ENCODE measurements at places on chromosomes 11 and 22.

GRCh38 chr11:13140873-13141655 is 131.9 kb downstream of the RASSF10 start:
- no peak for DNase-seq

GRCh38 chr11:67313125-67313890 is 10.0 kb downstream of the SSH3 start:
- no peak for DNase-seq

- DNase-seq, result no peak
These were observed 12.1 kb downstream of the CCDC81 start for GRCh38 chr11:86386746-86387145.

DNA sequence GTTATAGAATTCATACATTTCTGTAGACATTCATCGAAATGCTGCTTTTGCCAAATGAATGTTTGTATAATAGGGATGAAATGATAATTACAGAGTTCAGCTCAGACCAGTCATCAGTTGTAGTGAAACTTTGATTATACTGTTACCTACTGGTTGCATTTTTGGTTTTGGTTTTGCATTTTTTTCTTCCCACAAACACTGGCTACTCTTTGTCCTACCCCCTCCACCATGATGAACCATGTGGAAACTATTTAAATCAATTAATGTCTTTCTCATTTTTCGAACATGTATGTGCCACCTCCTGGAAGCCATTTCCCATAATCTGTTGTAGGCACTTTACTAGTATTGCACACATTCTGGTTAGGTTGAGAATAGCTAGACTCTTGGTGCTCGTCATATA is 75.3 kb upstream of the MTNR1B start:
- DNase-seq, result no peak

- peak; percentile 13 for DNase-seq
These were observed 38.7 kb downstream of the EIF3F start for GRCh38 chr11:8025816-8026215.

- DNase-seq, result no peak
These were observed 585.3 kb downstream of the INSC start for GRCh38 chr11:15699978-15700377.

DNA sequence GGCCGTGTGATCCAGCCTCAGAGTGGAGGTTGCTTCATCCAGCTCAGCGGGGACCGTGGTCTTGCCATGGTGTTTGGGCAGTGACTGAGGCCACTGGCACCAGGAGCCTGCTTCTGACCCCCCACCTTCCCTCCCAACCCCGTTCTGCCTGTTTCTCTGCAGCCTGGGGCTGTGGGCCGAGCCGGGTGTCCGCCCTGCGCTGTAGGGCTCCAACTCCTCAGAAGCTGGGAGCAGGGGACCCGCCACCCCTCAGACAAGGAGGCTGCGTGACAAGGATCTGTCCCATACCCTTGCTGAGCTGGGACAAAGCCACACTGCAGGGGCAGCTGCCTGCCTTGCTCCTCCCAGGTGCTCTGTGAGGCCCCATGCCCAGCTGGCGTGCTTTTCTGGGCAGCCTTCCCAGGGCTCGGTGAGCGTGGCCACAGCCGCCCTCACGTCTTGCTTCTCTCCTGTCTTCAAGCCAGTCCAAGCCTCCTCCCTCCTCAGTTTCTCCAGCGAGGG is 11.7 kb upstream of the ARFGAP3 start:
- no peak for DNase-seq

DNA sequence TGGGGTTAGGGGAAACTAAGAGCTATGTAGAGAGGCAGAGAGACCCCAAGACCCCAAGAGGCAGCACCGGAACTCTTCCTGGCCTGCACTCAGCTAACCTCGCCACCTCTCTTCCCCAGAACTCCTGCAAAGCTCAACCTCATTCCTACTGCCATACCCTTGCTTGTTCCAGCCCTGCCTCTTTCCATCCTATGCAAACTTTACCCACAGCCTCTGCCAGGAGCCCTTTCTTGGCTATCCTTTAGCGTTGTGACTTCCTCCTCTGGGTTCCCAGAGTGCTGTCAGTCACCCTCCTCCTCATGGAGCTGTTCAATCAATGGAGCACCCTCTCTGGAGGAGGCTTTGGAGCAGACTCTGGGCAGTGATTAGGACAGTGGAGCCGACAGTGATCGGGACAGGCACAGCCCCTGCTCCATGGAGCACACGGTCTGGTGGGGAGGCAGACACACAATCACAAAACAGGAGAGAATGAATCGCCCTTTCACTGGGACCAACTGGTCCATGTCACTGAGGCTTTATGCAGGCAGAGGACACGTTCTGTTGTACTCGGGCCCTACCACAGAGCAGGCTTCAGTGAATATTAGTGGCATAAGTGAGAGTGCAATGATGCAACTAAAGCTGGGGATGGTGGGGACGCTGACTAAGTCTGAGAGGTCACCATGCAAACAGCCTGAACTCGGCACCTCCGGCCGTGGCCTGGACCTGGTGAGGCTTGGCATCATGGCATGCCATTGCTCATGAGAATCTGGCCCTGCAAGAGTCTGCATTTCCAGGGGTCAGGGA is 24.6 kb upstream of the P2RY2 start:
- DNase-seq, result no peak

- no peak for DNase-seq
These were observed 127.6 kb downstream of the CNTN5 start for GRCh38 chr11:99148352-99148751.

GRCh38 chr11:63767565-63768236 is 874 bp downstream of the ZFTA start:
- peak; percentile 75 for DNase-seq

GRCh38 chr22:22125579-22126468 is 118.8 kb upstream of the VPREB1 start:
- no peak for DNase-seq

GRCh38 chr11:94749369-94749768 is 18.8 kb upstream of the AMOTL1 start:
- DNase-seq, result no peak

DNA sequence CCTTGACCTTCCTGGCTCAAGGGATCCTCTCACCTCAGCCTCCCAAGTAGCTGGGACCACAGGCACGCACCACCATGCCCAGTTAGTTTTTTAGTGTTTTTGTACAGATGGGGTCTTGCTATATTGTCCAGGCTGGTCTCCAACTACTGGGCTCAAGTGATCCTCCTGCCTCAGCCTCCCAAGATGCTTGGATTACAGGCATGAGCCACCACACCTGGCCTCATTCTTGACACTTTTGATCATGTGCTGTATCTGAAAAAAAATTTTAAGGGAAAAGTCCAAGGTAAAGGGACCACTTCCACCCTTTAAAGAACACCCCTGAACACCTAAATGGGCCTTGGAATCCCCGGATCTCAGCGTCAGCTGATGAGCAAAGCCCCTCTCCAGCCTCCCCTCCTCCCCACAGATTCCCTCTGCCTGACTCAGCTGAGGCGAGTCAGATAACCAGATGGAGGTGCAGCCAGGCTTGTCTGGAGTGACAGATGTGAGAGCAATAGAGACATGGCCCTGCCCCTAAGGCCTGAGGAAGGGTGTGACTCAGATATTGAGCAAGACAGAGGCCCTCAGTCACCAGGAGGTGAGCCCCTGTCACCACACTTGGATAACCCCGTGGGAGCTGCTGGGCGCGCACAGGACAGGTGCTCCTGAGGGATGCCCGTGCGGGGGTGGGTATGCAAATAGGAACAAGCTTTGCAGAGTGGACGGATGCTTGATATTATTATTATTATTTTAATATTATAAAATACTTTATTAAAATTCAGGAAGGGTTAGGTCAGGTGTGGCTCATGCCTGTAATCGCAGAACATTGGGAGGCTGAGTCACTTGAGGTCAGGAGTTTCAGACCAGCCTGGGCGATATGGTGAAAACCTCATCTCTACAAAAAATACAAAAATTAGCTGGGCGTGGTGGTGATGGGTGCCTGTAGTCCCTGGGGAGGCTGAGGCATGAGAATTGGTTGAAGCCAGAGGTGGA is 5.0 kb upstream of the CCDC88B start:
- DNase-seq, result peak; percentile 95

DNA sequence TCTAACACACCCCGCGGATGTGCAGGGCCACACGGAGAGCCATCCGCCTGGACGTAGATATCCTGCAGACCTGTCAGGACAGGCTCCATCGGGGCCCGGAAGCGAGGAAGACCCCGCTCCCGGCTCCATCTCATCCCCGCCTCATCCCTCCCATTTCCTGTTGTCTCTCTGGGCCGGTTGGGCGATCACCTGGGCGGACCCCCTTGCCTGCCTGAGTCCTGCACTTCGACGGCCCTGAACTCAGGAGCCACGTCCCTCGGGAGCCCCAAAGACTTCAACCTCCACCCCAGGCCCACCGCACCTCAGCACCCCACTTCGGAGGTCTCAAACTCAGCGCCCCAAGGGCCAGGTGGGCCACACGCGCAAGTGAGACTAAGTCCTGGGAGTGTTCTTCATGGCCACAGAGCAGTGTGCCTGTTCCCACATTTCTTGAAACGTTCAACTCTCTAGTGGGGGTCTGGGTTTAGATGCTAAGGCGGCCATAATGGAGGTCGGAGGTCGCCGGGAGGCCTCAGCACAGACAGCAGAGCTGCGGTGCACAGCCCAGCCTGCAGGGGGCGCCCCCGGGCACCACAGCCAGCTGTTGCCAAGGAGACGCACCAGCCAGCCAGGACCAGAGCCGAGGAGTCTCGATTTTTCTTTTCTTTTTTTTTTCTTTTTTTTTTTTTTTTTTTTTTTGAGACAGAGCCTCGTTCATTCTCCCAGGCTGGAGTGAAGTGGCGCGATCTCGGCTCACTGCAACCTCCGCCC is 26.0 kb upstream of the FADD start:
- DNase-seq, result no peak

- no peak for DNase-seq
These were observed 363.3 kb upstream of the CCDC90B start for GRCh38 chr11:83649528-83649855.

DNA sequence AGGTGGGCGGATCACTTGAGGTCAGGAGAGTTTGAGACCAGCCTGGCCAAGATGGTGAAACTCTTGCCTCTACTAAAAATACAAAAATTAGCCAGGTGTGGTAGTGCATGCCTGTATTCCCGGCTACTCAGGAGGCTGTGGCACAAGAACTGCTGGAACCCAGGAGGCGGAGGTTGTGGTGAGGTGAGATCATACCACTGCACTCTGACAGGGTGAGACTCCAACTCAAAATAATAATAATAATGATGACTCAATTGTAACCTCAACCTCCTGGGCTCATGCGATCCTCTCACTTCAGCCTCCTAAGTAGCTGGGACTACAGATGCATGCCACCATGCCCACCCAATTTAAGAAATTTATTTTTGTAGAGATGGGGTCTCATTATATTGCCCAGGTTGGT is 15.6 kb upstream of the CHRNA10 start:
- DNase-seq, result no peak

- DNase-seq, result no peak
These were observed 504.3 kb downstream of the FAM181B start for GRCh38 chr11:82229341-82229740.

DNA sequence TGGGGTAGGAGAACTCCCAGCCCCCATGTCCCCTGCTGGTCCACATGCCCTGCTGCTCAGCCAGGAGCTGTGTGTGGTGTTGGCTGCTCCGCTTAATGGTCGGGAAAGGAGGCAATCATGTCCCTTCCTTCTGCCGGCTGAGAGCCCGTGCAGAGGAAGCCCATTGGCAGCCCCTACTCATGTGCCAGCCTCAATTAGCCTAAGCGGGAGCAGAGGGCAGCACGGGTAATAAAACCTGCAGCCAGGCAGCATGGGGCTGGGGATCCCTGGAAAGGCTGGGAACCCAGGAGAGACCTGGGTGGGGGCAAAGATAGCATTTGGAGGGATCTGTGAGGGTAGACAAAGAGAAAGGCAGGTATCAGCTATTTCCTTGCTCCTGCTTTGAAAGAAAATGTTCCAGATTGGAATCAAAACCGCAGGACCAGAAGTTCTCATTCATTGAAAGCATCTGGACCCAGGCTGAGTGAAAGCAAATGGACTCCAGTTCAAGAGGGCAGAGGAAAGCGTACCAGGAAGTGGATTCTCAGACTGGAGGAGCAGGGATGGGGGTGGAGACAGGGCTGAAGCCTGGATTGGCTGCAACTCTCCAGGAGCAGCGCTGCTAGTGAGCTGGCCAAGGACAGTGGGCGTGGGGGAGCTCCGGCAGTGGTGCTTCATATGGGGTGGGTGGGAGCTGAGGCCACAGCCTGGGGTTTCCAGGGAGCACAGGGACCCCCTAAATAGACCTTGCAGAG is 103.4 kb upstream of the NECTIN1 start:
- DNase-seq, result no peak

DNA sequence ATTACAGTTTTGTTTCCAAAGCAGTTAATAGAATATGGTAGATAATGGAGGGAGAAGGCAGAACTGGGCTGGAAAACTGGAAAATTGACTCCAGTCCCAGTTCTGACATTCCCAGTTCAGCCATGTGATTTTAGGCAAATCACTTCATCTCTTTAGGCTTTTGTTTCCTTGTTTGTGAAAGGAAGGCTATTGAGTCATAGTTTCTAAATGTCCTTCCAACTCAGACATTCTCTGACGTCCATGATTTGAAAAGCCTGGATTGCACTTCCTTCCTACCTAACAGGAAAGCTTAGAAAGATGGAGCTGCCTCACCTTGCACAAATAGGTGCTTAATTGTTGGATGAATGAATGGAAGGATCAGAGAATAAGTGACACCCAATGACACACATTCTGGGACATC is 19.8 kb upstream of the GALNT18 start:
- DNase-seq, result no peak

DNA sequence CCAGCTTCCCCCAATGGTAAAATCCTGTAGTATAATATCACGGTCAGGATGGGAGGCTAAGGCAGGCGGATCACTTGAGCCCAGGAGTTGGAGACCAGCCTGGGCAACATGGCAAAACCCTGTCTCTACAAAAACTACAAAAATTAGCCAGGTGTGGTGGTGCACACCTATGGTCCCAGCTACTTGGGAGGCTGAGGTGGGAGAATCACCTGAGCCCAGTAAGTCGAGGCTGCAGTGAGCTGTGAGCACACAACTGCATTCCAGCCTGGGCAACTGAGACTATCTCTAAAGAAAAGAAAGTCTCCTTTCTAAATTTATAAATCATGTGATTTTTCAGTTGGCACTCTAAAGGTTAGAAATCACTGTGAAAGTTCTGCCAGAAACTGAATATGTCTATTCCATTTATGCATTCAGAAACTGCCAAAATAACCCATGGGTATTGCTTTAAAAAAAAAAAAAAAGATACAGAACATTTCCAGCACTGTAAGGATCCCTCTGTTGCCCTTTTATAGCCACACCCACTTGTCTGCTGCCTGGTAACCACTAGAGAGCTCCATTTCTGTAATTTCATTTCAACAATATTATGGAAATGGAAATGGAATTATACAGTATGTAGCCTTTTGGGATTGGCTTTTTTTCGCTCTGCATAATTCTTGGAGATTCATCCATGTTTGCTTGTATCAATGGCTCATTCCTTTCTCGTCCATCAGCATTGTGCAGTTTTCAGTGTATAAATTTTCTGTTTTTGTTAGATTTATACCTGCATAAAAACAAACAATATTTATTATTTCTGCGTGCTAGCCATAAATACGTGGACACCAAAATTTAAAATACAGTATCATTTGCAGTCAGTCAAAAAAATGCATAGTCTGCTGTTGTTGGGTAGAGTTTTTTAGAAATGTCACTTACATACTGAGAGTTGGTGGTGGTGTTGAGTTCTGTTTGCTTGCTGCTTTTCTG is 9.4 kb downstream of the CDC45 start:
- peak; percentile 39 for DNase-seq
